ENCODE measurements at places on chromosomes 5 and 9. TPM values are rescaled to one million over a fixed set of nuclear protein-coding genes. Genes with fewer than 3 reads are reported as not detected.

- no peaks in the 10 kb centered on the region for H3K4me1 ChIP-seq
- no peak overlapping the region for H3K4me3 ChIP-seq
- H3K36me3 ChIP-seq = no peaks in the 10 kb centered on the region
- H3K27ac ChIP-seq = no peak overlapping the region
- no peaks in the 10 kb centered on the region for H3K27me3 ChIP-seq
These were observed 209.0 kb downstream of the EFNA5 start for GRCh38 chr5:107461770-107462169.

Gene FOXD1
- total RNA-seq = 0.04 TPM

- no peak overlapping the region for H3K27ac ChIP-seq
- H3K36me3 ChIP-seq = no peaks in the 10 kb centered on the region
- no peak overlapping the region for H3K4me3 ChIP-seq
- no peaks in the 10 kb centered on the region for H3K27me3 ChIP-seq
- no peak for DNase-seq
These were observed 411.1 kb upstream of the ITGA1 start for GRCh38 chr5:52376592-52376991.

Gene LHX2
- not detected for total RNA-seq

- no peak for DNase-seq
- no peak overlapping the region for H3K27ac ChIP-seq
- H3K27me3 ChIP-seq = no peaks in the 10 kb centered on the region
These were observed 50.2 kb upstream of the ACTBL2 start for GRCh38 chr5:57532513-57533497.

- H3K4me1 ChIP-seq = no peaks in the 10 kb centered on the region
- H3K27me3 ChIP-seq = no peaks in the 10 kb centered on the region
- DNase-seq = no peak
- no peaks in the 10 kb centered on the region for H3K36me3 ChIP-seq
- H3K4me3 ChIP-seq = no peak overlapping the region
These were observed 30.4 kb downstream of the FEM1C start for GRCh38 chr5:115514220-115514619.

DNA sequence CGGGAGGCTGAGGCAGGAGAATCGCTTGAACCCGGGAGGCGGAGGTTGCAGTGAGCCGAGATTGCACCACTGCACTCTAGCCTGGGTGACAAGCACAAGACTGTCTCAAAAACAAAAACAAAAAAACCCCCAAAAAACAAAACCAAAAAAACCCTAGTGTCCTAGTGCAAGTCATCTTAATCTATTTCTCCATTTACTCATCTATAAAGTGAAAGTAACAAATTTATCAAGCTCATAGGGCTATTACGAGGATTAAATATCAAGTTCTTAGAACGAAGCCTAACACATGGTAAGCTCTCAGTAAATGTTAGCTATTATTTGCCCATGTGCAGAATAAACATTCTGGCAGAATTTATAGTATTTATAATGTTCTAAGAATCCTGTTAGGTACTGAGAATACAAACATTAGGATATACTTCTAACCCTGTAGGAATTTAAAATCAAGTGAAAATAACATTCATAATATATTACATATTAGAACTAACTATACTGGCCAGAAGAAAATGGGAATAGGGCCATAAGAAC, 45.0 kb downstream of the GOLPH3 start:
- H3K27ac ChIP-seq = no peak overlapping the region
- H3K4me3 ChIP-seq = no peak overlapping the region
- 0 out of 2 replicates have a peak, but pooled peaks cover 13% of the 10 kb centered on the region for H3K4me1 ChIP-seq
- H3K27me3 ChIP-seq = no peaks in the 10 kb centered on the region
- peaks cover 14% of the 10 kb centered on the region for H3K36me3 ChIP-seq

- H3K4me3 ChIP-seq = no peak overlapping the region
- peaks cover 32% of the 10 kb centered on the region for H3K4me1 ChIP-seq
- H3K27ac ChIP-seq = no peak overlapping the region
- DNase-seq = no peak
These were observed 20.9 kb upstream of the ARHGAP26 start for GRCh38 chr5:142749321-142749720.

Gene CER1
- total RNA-seq = not detected

Gene MYMK
- total RNA-seq = not detected

Gene FOXI1
- total RNA-seq = not detected

DNA sequence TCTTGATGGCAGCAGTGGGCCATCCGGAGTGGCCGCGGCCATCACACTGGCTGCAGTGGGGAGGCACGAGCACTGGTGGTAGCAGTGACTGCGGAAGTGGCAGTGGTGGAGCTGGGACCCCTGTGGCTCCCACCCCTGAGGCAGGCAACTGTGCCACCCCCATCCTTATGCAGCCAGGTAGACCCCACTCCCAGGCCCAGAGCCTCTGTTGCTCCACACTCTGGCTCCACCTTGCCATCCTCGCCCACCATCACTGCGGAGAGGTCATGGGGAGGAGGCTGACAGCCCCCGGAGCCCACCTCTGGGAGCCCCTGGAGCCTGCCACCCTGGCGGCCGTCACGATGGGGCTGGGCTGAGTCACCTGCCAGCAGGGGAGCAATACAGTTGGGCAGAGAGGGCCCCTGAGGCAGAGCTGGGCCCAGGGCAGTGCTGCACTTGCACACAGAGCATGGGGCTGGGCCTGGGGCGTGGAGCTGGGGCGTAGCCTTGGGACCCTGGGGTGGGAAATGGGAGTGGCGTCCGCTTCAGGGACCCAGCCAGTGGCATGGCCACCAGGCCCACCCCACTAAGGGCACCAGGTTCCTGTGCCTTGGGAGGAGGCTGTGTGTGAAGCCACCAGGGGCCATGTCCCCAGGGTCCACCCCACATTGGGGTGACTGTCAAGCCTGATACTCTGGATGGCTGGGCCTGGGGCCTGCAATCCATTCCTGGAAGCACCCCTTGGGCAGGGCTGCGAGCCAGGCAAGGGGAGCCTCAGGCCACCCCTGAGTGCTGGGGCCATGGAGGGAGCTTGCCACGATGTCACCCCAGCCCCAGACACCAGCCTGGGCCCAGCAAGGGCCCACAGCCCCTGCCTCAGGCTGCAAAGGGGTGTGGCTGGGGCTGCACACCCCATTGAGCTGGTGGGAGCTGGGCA, 7.7 kb downstream of the AMBP start:
- no peaks in the 10 kb centered on the region for H3K27me3 ChIP-seq
- no peak overlapping the region for H3K4me3 ChIP-seq
- peaks cover 97% of the 10 kb centered on the region for H3K4me1 ChIP-seq
- peak overlapping the region; percentile 1 for H3K27ac ChIP-seq
- no peak for DNase-seq

Gene FRRS1L
- total RNA-seq = 0.02 TPM

DNA sequence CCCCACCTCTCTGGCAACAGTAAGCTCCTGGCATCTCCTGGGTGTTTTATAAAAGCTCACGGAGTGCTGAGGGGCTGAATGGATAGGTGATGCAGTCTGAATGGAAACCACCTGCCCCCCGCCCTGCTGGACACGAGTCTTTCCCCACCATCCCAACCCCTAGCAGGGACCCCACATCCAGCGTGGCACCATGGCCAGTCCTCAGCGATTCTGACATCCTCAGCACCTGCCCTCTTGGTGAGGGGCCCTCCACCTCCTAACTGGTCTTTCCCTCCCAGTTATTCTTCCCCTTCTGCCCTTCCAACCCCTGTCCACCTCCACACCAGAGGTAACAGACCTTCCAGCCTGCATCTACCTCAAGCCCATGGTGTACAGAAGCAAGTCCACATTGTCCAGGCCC, 38.7 kb upstream of the GABBR2 start:
- H3K36me3 ChIP-seq = peaks cover under 1% of the 10 kb centered on the region
- no peak overlapping the region for H3K4me3 ChIP-seq
- no peak overlapping the region for H3K27ac ChIP-seq
- H3K4me1 ChIP-seq = no peaks in the 10 kb centered on the region

Gene CFAP90
- total RNA-seq = 0.11 TPM

DNA sequence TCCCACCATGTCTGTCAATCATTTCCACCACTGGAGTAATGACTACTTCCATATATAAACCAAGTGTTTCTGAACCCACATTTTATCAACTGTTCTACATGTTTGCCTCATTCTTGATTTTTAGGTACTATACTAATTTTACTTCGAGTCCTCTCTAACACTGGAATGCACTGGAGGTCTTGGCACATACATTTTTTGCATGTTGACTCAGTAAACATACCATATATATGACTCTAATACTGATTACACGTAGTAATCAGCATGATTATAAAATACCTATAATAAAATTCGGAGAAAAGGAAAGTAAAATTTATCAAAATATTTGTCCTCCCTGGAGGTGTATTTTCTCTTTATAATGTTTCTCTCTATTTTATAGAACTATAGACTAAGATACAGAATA, 621.7 kb upstream of the NUDT12 start:
- DNase-seq = no peak
- H3K36me3 ChIP-seq = no peaks in the 10 kb centered on the region
- H3K4me1 ChIP-seq = no peaks in the 10 kb centered on the region
- H3K4me3 ChIP-seq = no peak overlapping the region
- no peak overlapping the region for H3K27ac ChIP-seq
- no peaks in the 10 kb centered on the region for H3K27me3 ChIP-seq

DNA sequence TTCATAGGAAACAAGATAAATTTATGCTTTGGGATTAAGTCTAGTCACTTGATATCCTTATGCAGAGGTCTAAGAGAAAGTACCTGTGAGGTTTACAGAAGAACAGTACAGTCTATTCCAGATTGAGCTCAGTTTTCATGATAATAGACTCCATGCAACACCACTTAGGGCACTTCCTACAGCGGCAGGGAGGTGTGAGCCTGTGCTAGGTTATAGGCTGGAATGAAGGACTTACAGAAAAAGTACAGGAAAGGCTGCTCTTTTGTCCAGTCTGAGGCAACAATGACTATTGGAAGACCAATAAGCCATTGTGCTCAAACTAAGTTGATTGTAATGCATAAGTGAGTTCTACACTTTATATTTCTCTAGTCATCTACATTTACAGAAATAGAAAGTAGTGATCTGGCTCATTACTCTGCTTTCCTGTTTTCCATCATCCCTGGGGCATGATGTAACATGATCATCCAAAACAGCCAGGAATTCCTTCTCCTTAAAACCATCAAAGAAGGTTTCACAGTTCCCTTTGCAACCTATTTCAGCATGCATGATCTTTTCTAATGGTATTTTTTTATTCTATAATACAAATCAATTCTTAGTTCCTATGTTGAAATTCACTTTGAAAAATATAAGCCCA, 322.8 kb downstream of the SLF1 start:
- H3K27ac ChIP-seq = no peak overlapping the region
- DNase-seq = no peak
- no peaks in the 10 kb centered on the region for H3K36me3 ChIP-seq
- no peaks in the 10 kb centered on the region for H3K4me1 ChIP-seq
- H3K27me3 ChIP-seq = no peaks in the 10 kb centered on the region

- no peaks in the 10 kb centered on the region for H3K4me1 ChIP-seq
- no peaks in the 10 kb centered on the region for H3K36me3 ChIP-seq
- no peak for DNase-seq
These were observed 925.3 kb upstream of the CDH10 start for GRCh38 chr5:25570067-25570583.

Gene IL7R
- not detected for total RNA-seq

Gene PROB1
- total RNA-seq = 0.69 TPM

- no peaks in the 10 kb centered on the region for H3K27me3 ChIP-seq
- H3K36me3 ChIP-seq = no peaks in the 10 kb centered on the region
- H3K27ac ChIP-seq = no peak overlapping the region
These were observed 167.6 kb upstream of the FSTL4 start for GRCh38 chr5:133779828-133780475.

- no peaks in the 10 kb centered on the region for H3K36me3 ChIP-seq
- H3K4me3 ChIP-seq = no peak overlapping the region
- no peak overlapping the region for H3K27ac ChIP-seq
- DNase-seq = no peak
These were observed 78.1 kb upstream of the MAST4 start for GRCh38 chr5:66518052-66518451.

Gene CTXN3
- total RNA-seq = not detected

GRCh38 chr5:34412736-34413135, 243.4 kb upstream of the RAI14 start:
- H3K36me3 ChIP-seq = no peaks in the 10 kb centered on the region
- no peak for DNase-seq
- no peaks in the 10 kb centered on the region for H3K4me1 ChIP-seq

DNA sequence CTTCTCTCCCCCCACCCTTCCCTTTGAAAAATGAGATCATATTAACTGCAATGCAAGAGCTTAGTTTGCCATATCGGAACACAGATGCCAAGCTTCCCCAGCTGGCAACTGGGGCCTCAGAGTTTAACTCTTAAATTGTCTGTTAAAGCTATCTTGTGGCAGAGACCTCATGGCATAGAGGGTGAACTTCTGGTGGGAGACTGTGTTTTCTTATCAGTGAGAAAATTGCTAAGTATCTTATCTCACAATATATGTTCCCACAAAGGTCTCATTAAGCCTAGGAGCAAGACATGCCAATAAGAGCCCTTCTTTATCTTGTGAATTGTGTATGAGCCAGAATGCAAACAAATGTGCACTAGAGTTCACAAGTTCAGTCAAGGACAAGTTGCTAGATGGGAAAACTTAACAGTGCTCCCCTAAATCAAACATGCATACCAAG, 12.3 kb downstream of the NFIB start:
- peaks cover 41% of the 10 kb centered on the region for H3K4me1 ChIP-seq
- no peak overlapping the region for H3K4me3 ChIP-seq
- H3K27me3 ChIP-seq = no peaks in the 10 kb centered on the region
- no peak for DNase-seq
- peak overlapping the region; percentile 35 for H3K27ac ChIP-seq

DNA sequence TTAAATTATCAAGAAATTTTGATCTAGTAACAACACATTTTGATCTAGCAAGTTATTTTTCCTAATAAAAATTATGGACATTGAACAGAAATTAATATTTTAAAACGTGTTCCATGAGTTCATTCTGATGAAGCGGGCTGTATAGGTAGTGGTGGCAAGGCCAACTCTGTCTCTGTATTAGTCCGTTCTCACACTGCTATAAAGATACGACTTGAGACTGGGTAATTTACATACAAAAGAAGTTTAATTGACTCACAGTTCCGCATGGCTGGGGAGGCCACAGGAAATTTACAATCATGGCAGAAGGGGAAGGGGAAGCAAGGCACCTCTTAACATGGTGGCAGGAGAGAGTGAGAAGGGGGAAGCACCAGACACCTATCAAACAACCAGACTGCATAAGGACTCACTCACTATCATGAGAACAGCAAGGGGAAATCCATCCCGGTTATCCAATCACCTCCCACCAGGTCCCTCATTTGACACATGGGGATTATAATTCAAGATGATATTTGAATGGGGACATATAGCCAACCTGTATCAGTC, 61.2 kb downstream of the TMEM232 start:
- no peaks in the 10 kb centered on the region for H3K4me1 ChIP-seq
- no peaks in the 10 kb centered on the region for H3K27me3 ChIP-seq
- no peak overlapping the region for H3K27ac ChIP-seq

Gene GRXCR2
- not detected for total RNA-seq

Gene MCTP1
- total RNA-seq = 0.15 TPM

DNA sequence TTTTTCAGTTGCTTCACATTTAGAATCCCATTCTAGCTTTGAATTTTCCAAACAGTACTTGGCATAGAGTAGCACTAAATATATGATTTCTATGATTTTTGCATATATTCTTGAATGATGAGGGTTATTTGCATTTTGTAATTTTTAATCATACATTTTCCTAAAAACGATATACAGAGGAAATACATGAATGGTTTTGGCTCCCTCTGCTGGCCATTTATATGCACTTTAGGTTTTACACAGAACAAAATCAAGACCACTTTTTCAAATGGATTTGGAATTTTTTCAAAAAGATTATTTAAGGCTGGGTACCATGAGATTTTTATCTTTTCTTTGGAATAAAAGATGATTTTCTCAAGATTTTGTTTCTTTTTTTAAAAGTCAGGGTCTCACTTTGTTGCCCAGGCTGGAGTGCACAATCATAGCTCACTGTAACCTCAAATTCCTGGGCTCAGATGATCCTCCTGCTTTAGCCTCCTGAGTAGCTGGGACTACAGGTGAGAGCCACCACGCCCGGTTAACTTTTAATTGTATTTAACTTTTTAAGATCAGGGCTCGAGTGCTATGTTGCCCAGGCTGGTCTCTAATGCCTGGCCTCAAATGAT, 16.7 kb upstream of the COMMD10 start:
- peak; percentile 44 for DNase-seq
- H3K36me3 ChIP-seq = no peaks in the 10 kb centered on the region
- H3K27ac ChIP-seq = no peak overlapping the region

Data from HepG2 (cell line).